ENCODE measurements at places on chromosomes 6 and 20.
A peak's percentile ranks its signal among the peaks of the same experiment; 100 is the strongest.

DNA sequence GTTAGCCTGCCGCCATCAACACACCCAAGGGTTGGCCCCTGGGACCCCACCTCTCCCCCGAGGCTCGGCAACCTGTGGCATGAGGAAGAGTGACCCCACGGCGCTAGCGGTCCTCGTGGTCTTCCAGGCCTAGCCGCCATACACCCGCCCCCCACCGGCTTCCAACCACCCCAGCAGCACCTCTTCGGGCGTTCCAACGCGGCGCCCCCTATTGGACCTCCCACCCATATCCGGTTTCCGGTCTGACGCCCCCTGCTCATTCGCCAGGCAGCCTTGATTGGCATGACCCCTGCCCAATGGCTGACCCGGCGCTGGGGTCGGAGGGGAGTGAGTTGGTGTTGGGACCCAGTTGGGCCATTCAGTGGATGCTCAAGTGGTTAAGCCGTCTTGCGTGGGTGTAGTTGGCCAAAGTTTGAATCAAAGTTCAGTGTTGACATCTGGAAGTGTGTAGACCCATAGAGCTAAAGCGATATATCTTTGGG, at the start of gene GNAS-AS1:
Gene GNAS-AS1, minus strand, starts transcription at position 210 of the 482 bp plus-strand sequence.
- peak; percentile 81 for DNase-seq

- DNase-seq, result no peak
These were observed 19.4 kb downstream of the CDS2 start for GRCh38 chr20:5146099-5146668.

- DNase-seq, result no peak
These were observed 419.3 kb upstream of the HS3ST5 start for GRCh38 chr6:114762145-114762544.

DNA sequence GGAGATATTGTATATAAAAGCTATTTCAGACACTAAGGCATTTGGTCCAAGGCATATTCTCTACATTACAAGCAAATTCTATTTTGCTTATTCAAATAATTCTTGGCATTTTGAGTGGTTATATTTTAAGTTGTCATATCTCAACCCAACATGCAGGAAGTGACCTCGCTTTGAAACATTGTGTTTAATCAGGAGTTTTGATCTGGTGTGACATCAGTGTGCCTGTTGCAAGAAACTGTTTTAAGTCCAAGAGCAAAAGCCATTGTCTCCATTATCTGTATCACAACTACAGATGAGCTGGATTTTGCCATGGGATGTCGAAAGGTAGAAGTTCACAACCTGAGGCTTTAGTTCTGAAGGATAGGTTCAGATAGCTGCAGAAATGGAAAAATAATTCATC, 509.9 kb upstream of the ID4 start:
- DNase-seq, result no peak

DNA sequence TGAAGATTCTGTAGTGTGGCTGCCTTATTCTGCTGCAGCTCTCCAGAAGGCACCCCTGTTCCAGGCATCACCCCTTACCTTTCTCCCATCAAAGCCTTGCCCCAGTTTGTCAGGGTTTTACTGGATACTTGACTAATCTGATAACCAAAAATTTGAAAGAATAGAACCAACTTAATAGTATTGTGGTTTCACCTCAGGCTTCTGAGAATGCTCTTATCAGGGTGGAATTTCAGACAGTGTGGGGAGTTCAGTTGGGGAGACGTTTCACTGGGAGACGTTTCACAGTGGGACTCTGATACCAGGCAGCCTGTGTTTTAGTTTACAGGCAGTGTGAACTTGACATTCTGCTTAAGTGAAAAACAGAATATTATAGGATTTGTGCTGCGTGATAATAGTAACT, 50.5 kb downstream of the SCAND1 start:
- DNase-seq, result no peak

DNA sequence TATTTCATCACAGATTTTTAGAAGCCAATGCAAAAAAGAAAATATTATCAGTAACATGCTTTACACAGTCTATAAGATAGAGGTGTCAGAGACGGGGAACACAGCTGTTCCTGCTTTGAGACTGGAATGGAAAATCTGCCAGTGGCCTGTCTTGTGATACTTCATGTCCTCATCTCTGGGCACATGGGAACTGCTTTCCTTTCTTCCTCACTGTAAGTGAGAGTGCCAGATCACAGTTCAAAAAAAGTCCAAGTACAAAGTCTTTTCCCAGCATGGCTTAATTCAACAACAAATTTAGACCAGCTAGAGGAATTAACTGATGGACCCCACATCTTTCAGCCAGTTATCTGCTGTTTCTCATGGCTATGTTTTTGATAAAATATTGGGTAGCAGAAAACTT, 490.4 kb downstream of the CDKAL1 start:
- no peak for DNase-seq

GRCh38 chr6:26250698-26251044, 114.3 kb upstream of the BTN3A2 start:
- DNase-seq, result no peak

- peak; percentile 44 for DNase-seq
These were observed 22.3 kb downstream of the LAMA5 start for GRCh38 chr20:62344782-62345181.

DNA sequence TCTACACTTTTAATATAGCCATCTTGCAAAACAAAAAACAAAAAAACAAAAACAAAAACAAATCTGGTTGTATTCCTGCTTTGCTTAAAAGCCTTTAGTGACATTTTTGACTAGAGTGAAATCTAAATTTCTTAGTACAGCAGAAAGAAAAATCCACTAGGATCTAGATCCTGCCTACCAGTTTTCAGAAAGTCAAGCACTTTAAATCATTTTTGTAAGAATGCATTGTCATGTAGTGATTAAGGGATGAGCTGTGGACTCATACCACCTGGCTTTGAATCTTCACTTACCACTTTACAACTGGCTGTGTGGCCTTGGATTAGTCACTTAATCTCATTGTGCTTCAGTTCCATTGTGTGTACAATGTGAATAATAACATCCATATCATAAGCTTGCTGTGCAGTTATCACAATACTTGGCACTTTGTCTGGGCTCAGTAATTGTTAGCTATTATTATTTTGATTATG, 4.0 kb downstream of the MKKS start:
- no peak for DNase-seq

DNA sequence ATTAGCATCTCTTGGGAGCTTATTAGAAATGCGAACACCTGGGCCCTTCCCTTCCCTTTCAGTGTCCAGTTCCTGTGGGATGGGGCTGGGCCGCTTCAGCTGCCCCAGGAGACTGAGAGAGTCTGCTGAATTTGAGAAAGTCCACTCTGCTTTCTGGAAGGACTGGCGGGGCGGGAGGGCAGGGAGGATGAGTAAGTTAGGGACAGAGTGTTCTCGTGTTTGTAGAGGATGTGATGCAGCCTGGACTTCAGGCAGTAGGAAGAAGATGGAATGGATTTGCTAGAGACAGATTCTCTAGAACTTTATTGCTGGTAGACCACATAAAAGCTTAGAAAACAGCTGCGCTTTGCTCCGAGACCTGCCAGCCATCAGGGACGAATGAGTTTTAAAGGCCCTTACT, 1.1 kb upstream of the TULP4 start:
- DNase-seq, result no peak

- DNase-seq, result no peak
These were observed 31.6 kb downstream of the ADGRG6 start for GRCh38 chr6:142333431-142333830.

DNA sequence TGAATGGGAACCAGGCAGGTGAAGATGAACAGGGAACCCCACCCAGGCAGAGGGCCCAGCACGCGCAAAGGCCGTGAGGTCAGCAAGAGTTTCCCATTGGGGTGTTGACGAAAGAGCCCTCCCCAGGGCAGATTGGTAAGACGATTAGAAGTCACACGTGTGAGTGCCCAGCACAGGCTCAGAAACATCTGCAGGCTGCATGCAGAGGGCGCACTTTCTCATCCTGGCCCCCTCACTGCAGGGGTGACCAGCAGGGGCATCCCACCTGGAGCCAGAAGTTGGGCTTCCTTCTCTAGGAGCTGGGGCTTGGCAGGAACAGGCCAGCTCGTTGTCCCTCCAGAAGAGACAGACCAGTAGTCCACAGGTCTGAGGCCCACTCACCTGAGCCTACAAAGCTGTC, 38.4 kb downstream of the VSTM2L start:
- DNase-seq, result no peak

- no peak for DNase-seq
These were observed 559.6 kb upstream of the NRSN1 start for GRCh38 chr6:23566418-23566817.

DNA sequence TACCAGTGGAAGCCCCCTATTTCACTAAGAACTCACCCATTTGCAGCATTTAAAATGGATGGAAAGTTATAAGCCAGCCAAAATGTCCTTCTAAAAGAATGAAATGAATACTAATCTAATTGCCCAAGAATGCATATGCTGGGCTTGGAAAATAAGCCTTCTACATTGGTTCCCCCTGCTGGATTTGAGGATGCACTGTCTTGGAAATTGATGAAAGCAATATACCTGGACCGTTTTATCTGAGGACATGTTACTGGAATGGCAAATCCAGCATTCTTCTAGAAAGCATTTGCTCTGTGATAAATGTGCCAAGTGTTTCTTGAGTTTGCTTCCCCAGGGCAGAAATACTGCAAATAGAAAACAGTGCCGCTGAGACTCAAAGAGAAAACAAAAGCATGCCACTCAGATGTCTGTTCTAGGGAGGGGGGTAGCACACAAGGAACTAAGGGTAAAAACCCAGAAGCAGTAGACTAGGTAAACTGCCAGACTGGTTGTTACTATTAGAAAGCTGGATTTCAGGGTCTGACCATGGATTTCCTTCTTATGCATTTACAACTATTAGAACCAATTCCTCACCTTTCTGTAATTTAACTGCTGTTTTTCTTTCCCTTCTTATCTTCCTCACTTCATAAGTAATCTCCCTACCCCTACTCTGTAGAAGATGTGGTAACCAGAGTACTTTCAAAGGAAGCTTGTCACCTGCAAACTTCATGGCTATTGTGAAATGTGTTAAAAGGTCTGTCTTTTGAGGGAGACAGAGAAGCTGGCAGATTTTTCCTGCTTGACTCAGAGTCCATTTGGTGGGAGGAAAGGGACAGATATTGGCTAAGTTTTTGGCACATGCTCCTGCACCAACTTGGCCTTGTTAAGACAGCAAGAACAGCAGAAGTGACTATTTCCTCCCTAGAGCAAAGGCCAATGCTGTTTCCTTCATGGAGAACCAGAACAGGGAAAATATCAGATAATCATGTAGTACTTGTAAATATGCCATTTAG, 642.6 kb downstream of the KIF16B start:
- DNase-seq, result no peak

- no peak for DNase-seq
These were observed 254.9 kb downstream of the SOD2 start for GRCh38 chr6:159438106-159438505.

DNA sequence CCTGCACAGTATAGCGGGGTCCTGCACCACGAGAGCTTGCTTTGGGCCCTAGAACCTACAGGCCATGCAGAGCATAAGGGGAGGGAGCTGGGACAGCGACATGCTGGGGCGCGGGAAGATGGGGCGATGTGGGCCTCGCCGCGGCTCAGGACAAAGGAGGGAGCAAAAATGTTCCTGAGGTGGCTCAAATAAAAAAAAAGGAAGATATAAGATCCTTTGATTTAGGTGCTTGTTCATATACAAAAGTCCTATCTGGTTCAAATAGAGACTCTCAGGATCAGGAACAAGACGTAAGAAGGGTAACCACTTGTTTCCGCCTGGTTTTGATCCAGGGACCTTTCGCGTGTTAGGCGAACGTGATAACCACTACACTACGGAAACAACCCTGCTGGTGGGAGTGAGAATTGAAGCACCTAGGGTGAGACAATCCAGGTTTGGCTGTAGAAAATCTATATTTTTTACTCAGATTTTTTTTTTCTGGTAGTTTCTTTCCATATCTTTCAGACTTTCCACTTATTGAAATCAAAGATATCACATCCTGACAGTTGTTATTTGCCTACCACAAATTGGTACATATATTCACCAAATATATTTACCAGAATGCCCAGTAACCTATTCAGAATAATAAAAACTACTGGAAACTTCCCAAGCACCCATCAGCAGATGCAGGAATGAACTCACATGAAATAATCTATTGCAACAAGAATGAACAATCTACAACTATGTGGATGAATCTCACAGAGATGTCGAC, 177.9 kb upstream of the ZNF184 start:
- DNase-seq, result no peak

GRCh38 chr6:106098383-106099234, 12.5 kb downstream of the PRDM1 start:
- DNase-seq, result no peak

DNA sequence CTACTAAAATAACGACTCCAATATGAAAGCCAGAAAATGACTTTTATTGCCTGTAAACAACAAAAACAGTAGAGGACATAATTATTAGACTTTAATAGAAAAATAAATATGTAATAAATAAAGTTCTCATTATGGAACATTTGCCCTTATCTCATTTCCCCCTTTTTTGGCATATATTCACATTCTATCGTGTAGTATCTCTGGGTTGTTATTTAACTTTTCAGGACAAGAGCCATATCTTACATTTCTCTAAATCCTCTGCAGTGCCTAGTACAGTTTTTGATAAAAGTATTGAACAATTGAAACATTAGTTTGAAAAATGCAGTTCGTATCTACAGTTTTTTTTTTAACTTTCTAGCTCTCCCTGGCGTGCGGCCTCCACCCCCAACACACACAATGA, 442.0 kb upstream of the SOX4 start:
- no peak for DNase-seq

DNA sequence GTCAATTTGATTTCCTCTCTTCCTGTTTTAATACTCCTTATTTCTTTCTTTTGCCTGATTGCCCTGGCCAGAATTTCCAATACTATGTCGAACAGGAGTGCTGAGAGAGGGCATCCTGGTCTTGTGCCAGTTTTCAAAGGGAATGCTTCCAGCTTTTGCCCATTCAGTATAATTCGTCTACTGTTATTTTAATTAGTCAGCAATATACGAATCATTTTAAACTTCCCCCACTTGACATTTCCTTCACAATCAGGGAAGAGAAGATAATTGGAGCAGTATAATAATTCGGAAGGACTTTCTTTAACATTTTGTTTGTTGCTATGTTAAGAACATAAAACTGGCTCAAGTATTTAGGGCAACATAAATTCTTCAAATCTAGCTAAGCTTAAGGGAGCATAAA, 860.3 kb upstream of the SLC35B3 start:
- no peak for DNase-seq

DNA sequence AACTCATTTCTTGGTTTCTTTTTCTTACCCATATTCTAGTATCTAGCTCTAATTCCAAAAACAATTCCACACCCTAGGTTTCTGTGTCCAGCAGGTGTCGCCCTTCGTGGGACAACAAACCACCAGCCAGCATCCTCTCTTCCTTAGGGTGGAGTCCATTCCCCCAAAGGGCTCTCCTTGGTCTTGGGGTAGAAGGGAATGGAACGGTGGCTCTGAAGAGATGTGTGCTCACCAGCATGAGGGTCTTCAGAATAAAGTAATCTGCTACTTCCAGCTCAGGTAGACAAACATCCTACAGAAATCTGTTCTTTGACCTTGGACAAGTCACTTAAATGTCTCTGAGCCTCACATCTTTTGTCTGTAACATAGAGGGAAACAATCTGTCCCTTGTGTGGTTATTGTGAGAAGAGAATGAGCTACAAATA, 7.2 kb downstream of the HLA-DMB start:
- peak; percentile 37 for DNase-seq
